ENCODE measurements at places on chromosomes 3 and 15. TPM values are rescaled to one million over a fixed set of nuclear protein-coding genes. Genes with fewer than 3 reads are reported as not detected.

DNA sequence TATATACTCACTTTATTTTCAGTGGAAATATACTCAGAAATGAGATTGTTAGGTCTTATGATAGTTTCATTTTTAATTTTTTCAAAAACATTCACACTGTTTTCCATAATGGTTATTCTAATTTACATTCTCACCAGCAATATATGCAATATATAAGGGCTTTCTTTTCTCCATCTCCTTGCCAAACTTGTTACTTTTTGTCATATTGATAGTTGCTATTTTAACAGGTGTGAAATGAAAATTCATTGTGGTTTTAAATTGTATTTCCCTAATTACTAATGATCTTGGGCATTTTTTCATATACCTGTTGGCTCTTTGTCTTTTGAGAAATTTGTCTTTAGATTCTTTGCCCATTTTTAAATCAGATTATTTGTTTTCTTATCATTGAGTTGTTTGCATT is 325.2 kb downstream of the DIPK2A start:
- no peak for DNase-seq

DNA sequence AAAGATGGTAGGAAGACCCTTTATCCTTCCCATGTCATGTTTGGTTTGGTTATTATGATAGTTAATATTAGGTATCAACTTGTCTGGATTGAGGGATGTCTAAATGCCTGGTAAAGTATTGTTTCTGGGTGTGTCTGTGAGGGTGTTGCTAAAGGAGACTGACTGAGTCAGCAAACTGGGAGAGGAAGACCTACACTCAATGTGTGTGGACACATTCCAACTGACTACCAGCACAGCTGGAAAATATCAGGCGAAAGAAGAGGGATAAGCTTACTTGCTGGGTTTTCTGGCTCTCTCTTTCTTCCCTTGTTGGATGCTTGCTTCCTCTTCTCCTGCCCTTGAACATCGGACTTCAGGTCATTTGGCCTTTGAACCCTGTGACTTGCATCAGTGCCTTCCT is 1227.6 kb upstream of the EPHA6 start:
- no peak for DNase-seq

- no peak for DNase-seq
Measured at GRCh38 chr3:126446791-126447190, 28.9 kb downstream of the ZXDC start.

DNA sequence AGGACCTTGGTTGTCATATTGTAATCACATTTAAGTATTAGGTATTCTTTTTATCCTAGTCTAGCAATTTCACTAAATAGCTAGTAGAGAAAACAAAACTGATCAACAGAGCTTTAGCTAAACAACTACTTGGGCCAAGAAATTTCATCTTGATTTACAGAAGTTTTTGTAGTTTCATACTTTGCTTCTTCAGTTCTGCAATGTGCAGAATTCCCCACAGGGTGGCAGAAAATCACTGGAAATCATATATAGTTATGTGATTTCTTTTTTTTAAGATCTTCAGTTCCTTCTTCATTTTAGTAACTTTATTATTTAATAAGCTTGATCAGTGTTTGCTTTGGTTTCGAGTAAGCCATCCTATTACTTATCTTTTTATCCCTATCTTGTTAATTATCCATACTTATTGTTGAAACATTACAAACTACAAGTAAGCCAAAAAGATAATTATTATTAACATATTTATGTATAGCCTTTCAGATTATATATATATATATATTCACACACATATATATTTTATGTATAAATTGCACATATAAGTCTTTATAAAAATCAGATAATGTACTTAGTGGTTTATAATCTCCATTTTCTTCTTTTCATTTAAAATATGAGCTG is 2.2 kb upstream of the BNIP2 start:
- no peak for DNase-seq

GRCh38 chr3:8325306-8325705 is 176.3 kb upstream of the LMCD1 start:
- no peak for DNase-seq

DNA sequence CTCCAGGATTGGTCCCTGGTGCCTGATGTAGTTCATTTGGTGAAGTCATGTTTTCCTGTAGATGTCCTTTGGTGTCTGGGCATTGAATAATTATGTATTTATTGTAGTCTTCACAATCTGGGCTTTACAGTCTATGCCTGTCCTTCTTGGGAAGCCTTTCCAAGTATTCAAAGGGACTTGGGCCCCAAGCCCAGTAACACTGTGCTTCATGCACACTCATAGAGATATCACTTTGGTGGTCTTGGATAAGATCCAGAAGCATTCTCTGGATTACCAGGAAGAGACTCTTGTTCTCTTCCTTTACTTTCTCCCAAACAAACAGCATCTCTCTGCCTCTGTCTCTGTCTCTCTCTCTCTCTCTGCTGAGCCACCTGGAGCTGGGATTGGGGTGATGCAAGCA is 281.1 kb upstream of the GOLGA6L4 start:
- DNase-seq: no peak

GRCh38 chr3:15964605-15965442 is 167.0 kb upstream of the ANKRD28 start:
- peak; percentile 39 for DNase-seq

DNA sequence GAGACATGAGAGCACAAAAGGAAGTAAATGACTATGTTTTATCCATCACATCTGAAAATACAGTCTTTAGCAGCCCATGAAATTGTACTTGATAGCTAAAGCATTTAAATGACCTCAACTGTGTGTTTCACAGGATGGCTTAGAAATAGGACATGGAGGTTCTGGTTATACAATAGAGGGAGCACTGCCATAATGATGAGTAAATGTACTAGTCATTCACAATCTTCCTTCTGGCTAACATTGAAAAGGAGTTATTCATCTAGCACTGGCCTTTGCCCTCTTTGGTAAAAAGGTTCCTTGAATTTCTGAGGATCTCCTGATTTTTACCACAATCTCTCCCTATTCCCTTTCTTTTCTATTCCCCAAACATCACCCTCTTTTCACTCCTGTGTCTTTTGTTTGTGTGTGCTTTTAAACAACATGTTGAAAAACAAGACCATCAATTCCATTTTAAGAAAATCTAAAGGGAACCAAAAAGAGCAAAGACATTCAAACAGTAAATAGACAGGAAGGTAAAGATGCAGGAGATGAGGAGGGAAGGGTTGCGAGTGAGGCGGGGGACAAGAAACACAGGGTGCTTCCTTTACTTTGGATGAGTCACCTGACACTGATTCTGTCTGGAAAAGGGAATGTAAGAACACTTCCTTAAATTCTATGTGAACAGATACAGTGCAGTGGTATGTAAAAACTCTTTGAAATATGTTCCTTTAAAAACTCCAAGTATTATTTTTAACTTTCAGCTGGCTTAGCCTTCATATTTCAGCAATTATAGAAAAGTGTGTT is 619.0 kb downstream of the MECOM start:
- no peak for DNase-seq

GRCh38 chr3:188365988-188366698 is 212.2 kb downstream of the LPP start:
- DNase-seq: no peak

DNA sequence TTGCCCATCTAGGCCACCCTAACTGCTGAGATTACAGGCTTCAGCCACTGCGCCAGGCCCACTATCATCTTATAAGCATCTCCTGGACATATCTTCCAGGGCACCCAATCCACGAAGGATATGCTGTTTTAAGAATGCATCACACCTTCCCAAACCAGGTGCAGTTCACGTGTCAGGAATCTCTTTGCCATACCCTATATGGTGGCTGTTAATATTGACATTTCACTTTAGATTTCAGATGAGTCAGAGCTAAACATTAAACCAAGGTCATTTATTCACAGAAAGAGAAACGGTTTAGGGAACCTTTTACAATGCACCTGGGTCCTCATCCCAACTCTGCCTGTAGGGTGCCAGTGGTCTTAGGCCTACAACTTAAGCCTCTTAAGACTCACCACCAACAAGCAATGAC is 85.7 kb downstream of the TBL1XR1 start:
- no peak for DNase-seq

DNA sequence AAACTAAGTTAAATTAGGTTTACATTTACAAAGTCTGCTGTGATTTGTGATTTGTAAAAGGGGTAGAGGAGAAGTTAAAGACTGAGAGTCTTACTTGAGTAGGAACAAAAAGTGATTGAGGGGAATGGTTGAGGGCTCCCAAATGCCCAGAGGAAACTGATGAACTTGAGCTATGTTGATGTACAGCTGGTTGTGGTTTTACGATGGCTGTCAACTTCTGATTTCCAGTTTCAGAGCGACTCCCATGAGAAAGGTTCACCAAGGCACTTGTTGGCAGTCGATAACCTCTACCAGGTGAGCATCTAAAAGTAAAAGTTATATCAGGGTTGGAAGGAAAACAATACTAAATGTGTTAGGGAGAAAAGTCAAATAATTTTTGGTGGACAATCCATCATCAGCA is 91.0 kb downstream of the XRN1 start:
- DNase-seq: no peak

GRCh38 chr3:37902674-37903073 is 41.0 kb downstream of the CTDSPL start:
- no peak for DNase-seq

DNA sequence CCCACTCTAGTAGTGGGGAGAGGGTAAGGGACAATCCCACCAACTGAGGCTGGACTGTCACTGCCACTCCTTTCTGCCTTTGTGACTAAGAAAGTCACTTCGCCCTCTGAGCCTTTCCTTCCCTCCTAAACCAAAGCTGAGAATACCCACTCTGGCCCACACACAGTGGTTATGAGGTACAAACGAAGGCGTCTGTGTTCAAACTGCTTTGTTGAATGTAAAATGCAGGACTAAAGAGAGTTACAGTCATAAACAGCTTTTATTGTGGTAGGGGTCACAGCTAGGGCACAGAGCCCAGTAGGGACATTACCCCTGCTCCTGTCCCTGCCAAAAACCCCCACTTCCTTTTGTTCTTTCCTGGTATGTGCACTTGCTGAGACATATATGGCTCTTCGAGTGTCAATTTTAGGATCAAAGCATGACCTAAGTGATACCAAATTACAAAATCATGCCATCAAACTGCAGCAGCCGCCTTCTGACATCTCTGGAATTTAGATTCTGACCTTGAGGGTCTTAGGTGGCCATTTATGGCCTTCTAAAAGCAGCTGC is 45.1 kb downstream of the CTDSPL start:
- no peak for DNase-seq

DNA sequence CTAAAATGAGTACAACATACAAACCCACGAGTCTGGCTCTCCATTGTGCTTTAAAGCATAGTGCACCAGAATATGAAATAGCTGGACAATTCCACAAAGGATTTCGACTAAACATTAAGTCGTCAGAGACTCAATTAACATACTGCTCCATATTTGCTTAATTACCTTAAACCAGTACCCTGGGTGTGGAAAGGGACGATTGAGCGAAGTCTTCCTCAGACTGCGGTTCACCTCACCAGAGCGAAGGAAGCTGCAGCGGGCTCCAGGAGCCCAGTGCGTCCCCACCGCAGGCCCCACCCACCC is 218 bp upstream of the TRPC1 start:
- no peak for DNase-seq

GRCh38 chr3:49387721-49388120 is 24.1 kb downstream of the RHOA start:
- no peak for DNase-seq

DNA sequence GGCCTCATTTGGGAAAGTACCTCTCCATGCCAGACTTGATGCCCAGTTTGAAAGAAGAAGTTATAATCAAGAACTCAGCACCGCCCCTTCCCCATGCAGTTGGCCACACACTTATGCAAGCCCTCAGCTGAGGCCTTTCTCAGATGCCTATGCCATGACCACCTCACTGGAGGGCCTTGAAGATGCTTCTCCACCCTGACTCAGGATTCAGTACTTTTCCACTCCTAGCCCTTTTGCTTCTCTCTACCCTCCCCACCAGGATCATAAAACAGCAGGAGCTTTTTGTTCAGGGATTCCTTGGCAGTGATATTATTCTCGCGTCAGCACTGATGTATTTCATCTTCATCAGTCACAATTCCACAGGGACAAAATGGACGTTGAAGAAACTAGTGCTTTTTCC is 313.5 kb downstream of the PYDC2 start:
- no peak for DNase-seq

GRCh38 chr3:146432066-146432465 is 37.3 kb downstream of the PLSCR2 start:
- DNase-seq: no peak

MESP1 gene
- total RNA-seq: not detected

SELENOK gene
- 30.3 TPM for total RNA-seq

ARPP21 gene
- total RNA-seq: not detected

GABRB3 gene
- 98.2 TPM for total RNA-seq

ZIC1 gene
- not detected for total RNA-seq

WNT5A gene
- total RNA-seq: 1.3 TPM

LRRN1 gene
- 269 TPM for total RNA-seq

EAF2 gene
- total RNA-seq: 4.4 TPM

NDUFB4 gene
- 217 TPM for total RNA-seq

IQCH gene
- 1.9 TPM for total RNA-seq

Measured in H9 (cell line).